NCI-H524 treated with DMSO at 0.1 percent for 48 hours (cell line): ENCODE measurements at places on chromosomes 1 and 21.

GRCh38 chr1:172790245-172790644 is 131.3 kb downstream of the FASLG start:
- no peak for DNase-seq

DNA sequence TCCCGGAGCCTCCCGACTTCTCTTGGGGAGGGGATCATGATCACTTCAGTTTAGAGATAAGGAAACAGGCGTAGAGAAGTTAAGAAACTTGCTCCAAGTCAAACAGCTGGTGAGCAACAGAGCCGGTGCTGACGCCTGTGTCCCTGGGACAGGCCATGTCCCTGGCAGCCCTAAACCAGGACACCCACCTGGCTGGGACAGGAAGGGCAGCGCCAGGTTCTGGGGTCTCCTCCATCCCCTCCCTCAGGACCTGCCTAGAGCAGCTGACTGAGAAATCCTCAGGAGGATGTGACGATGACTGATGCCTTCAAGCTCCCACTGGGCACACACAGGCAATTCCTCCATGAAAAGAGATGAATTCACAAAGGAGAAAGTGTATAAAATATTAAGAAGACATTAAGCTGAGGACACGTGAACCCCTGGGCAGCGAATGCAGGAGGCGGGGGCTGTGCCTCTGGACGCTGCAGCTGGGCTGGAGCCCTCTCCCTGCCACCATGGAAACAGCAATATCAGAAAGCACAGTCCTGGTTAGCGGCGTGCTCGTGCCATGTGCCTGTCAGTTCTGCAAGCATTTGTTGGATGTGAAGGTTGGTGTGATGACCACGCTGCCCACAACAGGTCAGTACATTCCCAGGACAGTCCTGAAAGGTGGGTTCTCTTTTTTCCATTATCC is 40.1 kb upstream of the C1orf174 start:
- no peak for DNase-seq

DNA sequence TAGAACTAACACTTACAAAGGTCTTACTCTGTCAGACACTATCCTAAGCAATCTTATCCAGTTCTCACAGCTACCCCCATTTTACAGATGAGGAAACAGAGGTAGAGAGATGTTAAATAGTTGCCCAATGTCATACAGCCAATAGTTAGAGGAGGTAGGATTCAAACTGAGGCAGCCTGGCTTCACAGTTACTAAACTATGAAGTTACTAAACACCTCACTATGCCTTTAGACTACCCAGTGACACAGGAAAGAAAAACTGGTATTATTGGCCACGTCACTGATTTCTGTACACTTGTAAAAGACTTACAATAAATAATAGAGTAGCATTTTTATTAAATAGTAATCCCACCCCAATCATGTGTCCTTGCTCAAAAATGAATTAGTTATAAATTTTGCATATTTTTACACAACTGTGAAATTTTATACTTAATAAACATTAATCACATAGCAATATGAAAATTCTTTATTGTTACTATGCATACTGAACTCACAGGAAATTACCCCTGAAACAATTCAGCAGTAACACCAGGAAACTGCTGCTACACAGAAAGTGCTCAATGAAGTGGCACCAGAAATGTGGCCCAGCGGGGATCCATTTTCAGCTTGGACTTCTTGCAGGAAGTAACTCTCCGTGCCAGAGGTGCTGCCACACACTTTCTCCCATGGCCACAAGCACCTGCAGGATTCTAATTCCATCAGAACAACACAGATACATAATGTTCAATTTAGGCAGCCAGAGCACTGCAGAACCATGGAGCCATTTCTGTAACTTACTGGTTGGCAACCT is 69.4 kb downstream of the VAV3 start:
- DNase-seq, result no peak

DNA sequence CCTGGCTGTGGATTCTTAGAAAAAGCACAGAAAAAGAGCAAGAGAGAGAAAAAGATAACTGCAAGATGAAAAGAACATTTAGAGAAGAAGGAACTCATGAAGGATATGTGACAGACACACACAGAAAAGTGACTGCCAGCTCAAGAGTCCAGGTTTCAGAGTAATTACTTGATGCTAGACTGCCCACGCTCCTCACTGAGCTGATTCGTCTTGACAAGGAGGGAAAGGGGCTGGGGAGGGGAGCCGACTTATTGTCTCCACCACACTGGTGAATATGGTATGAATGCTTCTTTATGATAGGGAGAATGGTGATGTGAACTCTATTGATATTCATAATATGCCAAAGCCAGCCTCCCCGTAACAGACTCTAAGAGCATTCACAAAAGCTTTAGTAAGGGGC is 140.4 kb downstream of the BRINP2 start:
- no peak for DNase-seq

DNA sequence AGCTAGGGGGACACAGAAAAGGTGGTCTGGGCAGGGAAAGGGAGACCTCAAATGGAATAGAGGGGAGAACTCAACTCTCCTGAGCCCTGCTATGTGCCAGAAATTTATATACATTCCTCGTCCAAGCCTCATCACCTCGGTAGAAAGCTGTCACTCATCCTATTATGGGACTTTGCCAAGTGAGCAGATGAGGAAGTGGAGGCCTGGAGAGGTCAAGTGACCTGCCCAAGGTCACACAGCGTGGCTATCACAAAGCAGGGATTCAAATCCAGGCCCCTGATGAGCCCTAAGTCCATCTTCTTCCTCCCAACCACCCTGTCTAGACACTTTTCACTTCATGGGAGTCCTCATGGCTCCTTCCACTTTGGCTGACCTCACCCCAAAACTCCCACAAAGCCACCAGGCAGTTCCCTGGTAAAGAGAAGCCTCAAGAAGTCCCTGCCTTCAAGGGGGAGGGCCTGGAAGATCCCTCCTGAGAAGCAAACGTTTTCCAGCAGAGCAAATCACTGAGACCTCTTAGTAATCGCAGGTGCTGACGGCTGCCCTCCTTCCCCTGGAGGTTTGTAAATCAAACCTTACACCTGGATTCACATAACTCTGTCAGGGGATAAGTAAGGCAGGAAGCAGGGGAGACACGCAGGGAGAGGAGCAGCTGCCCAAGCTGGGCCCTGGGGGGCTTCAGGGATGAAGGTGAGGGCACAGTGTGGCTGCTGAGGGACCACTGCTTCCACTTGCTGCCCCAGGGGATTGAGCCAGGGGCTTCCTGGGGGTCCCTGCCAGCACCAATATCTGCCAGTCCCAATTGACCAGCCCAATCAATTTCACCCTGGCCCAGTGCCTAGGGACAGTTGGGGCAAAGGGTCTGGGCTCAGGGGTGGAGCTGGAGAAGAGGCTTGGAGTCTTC is 351.2 kb downstream of the MATN1 start:
- no peak for DNase-seq

GRCh38 chr1:114011796-114012195 is 32.5 kb downstream of the OLFML3 start:
- DNase-seq, result no peak

DNA sequence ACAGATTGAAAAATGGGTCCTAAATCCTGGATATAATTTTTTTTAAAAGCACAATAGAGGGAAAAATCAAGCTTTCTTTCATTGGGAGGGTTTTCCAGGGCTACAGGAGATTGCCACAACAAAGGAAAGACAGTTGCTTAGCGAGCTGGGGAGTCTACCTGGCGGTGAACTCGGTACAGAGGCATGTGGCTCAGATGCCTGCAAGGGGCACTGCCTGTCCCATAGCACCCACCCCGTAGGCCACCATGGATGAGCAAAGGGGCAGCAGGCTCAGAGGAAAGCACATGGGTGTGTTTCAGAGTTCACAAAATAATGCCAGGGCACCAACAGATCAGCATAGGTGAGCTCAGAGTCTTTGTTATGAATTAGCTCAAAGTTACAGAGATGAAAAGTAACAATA is 79.5 kb downstream of the PCNX2 start:
- no peak for DNase-seq

GRCh38 chr1:89733748-89734147 is 87.1 kb upstream of the LRRC8D start:
- no peak for DNase-seq

DNA sequence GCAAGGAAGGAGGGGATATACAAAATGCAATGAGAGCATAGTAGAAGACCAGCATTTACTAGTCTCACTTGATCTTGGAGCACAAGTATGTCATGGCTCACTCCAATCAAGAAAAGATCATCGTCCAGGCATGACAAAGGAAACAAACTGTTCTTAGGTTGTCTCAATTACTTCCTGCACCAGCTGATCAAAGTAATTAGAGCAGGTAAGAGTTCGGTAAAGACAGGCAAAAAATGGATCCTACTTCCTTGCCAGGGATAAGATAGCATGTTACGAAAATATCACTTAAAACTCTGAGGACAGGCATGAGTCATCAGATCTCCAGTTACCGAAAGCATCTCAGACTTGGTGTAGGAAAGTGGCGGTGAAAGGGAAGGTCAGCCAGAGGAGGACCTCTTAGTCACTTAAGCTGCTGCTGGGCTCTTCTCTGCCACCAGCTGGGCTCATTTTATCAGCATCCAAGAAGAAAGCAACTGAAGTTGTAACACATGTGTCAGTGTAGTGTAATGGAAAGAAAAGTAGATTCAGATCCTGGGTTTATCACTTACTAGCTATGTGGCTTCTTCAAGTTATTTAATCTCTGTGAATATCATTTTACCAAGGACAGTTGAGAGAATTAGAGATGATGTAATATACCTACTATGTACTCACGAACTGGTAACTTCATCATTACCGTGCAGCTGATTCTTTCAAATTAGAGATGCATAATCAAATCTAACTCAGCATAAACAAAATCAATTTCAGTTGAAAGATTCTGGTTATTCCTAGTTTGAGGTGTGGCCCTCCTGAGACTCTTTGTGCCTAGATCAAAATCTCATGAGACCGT is 46.8 kb downstream of the XCL1 start:
- no peak for DNase-seq

DNA sequence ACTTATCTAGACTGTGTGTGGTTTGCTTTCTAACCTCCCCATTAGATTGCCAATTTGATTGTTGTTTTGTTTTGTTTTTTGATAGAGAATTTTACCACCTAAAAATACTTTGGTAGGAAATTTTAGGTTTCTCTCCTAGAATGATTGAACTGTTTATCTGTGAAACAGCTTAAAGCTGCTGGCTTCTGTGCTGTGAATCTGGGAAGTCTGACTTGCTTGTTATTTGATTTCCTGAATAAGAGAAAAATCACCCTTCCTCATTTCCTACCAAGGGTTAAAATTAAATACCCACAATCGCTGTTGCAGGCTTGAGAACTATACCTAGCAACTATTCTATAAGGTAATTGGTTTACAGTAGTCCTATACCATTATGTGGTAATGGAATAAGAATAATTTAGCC is 198.9 kb upstream of the CACYBP start:
- no peak for DNase-seq

- DNase-seq, result peak; percentile 10
Measured at GRCh38 chr1:11012260-11013159, at the start of gene TARDBP. Gene TARDBP, plus strand, starts transcription at chr1:11012654. Its CDS starts 1,074 bp downstream, at chr1:11013728.

DNA sequence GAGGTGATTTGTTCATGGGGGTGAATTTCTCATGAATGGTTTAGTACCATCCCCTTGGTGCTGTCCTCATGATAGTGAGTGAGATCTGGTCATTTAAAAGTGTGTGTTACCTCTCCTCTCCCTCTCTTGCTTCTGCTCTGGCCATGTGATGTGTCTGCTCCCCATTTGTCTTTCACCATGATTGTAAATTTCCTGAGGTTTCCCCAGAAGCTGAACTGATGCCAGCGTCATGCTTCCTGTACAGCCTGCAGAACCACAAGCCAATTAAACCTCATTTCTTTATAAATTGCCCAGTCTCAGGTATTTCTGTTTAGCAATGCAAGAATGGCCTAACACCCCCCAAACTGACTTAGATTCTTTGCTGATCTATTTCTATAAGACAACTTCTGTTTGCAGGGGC is 249.4 kb upstream of the B3GALT2 start:
- no peak for DNase-seq

DNA sequence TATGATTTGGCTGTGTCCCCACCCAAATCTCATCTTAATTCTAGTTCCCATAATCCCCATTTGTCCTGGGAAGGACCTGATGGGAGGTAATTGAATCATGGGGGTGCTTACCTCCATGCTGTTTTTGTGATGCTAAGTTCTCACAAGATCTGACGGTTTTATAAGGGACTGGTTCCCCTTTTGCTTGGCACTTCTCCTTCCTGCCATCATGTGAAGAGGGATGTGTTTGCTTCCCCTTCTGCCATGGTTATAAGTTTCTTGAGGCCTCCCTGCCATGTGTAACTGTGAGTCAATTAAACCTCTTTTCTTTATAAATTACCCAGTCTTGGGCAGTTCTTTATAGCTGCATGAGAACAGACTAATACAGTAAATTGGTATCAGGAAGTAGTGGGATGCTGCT is 114.1 kb downstream of the ZNF648 start:
- no peak for DNase-seq

- no peak for DNase-seq
Measured at GRCh38 chr1:182794676-182795201, 5.2 kb downstream of the NPL start.

GRCh38 chr1:29197590-29197924 is 15.9 kb upstream of the SRSF4 start:
- peak; percentile 9 for DNase-seq

GRCh38 chr1:202018468-202019234 is 8.3 kb downstream of the ELF3 start:
- DNase-seq, result no peak

- DNase-seq, result no peak
Measured at GRCh38 chr1:31788825-31789256, 24.7 kb upstream of the ADGRB2 start.

GRCh38 chr1:153647346-153647714 is 11.2 kb upstream of the SNAPIN start:
- DNase-seq, result no peak

- peak; percentile 87 for DNase-seq
Measured at GRCh38 chr1:56374026-56374974, 205.1 kb downstream of the PLPP3 start.

DNA sequence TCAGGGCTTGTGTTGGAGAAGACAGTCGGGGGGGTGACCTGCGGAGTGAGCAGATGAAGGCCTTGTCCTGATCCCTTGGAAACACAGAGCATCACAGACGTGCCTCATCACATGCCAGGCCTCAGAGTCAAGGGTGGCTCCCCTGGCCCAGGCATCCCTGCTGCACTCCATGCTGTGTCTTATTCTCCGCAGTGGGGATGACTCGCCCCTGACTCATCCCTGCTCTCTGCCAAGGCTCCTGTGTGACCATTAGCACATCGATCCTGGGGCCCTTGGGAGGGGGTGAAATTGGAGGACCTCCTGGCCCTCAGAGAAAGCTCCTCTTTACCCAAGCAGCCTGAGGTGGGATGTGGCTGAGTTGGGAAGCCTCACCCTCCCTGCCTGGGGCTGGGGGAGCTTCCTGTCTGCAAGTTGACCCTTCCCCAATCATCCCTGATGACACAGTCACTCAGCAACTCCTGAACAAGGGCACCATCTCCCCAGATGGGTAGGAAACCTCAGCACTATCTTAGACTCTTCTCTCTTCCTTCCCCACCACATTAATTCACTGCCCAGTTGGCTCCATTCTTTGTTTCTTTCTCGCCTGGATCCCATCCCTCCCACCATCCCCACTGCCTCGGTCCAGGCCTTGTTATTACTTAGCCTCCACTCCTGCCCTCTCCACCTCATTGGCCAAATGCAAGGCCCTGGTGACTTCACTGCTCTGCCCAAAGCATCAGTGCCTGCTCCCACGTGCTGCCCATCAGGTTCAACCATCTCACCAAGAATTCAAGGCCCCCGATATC is 74.6 kb downstream of the CAMK2N1 start:
- no peak for DNase-seq
